NCI-H146 (cell line): ENCODE measurements at places on chromosomes 2 and 18.

- DNase-seq: no peak
Observed at GRCh38 chr2:105052773-105053172, 14.9 kb downstream of the MRPS9 start.

DNA sequence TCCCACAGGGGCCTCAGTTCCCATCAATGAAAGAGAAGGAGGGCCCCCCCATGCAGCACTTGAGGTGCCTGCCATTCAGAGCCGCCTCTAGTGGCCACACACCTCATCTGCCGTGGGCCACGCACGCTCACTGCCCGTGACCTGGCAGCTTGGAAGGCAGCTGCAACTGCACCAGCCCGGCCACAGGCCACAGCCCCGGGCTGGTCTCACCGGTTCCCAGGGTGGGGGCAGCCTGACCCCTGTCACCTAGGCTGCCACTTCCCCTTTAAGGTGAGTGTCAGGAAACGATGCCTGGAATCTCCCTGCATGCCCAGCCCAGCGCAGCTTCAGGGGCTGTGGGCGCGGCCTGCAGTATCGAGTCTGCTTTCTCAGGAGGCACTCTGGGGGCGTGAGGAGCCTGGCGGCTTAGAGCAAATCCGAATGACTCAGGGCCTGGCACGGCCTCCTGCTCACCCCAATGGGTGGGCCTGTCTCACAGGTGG, 2.6 kb downstream of the MAB21L4 start:
- no peak for DNase-seq

- DNase-seq: no peak
Observed at GRCh38 chr2:85560812-85561279, 447 bp downstream of the GGCX start.

GRCh38 chr2:209614690-209615369, 156.8 kb upstream of the UNC80 start:
- peak; percentile 61 for DNase-seq

GRCh38 chr2:1873343-1873742, 129.0 kb upstream of the PXDN start:
- DNase-seq: no peak

DNA sequence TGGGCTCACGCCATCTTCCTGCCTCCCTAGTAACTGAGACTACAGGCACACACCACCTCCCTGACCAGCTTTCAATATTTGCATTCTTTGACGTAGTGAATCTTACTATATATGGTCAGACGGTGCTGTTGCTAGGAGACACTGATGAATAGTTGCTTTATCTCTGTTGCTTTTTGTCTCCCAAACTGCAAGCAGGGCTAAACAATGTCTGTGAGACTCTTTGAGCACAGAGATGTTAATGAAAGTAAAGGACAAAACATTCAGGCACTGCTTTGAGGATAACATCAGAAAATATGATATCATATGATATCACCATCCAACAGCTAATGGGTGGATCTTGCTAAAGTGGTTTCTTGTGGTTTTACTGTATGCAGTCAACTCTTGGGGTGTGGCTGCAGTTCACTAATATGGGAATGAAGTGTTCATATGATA, 43.0 kb downstream of the EMILIN2 start:
- peak; percentile 65 for DNase-seq

GRCh38 chr2:196951973-196952372, 25.5 kb upstream of the PGAP1 start:
- peak; percentile 9 for DNase-seq

- no peak for DNase-seq
Observed at GRCh38 chr2:193965263-193965662, 1691.8 kb upstream of the SLC39A10 start.

- DNase-seq: no peak
Observed at GRCh38 chr2:16253291-16253690, 312.9 kb downstream of the MYCN start.

GRCh38 chr2:168926621-168927386, 25.7 kb downstream of the G6PC2 start:
- DNase-seq: no peak

DNA sequence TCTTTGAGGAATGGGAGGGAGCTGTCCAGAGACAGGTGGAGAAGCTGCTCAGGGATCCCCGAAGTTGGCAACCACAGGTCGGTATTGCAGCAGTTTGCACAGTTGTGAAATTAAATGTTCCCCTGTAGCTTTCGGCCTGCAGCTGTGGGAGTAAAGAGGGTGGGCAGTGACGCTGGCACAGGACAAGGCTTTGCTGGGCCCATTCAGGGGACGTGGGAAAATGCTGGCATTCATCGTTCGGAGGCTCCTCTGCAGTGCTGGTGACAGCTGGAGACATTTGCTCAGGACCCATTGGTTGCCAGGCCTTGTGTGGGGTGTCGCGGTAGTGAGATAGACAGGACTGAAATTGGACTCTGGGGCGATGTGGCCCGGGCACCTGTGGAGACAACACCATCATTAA, 173.7 kb downstream of the MYCN start:
- DNase-seq: no peak

- no peak for DNase-seq
Observed at GRCh38 chr2:12478151-12479064, 238.3 kb upstream of the TRIB2 start.

DNA sequence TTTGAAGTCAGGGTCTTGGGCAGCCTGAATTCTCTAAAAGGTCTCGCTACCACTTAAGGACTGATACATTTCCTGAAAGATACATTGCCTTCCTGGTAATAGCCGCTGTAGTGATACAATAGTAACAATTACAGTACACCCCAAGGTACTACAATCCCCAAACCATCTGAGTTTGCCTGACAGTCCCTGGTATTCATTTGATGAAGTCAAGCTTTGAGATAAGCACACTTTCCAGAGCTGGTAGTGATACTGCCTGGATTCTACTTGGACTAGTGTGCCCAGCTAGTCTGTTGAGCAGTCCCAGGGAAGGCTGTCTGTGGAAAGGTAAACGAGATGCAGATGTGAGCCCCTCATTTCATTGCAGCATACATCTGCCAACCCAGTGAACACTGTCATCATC, 24.4 kb upstream of the ITGB6 start:
- no peak for DNase-seq

DNA sequence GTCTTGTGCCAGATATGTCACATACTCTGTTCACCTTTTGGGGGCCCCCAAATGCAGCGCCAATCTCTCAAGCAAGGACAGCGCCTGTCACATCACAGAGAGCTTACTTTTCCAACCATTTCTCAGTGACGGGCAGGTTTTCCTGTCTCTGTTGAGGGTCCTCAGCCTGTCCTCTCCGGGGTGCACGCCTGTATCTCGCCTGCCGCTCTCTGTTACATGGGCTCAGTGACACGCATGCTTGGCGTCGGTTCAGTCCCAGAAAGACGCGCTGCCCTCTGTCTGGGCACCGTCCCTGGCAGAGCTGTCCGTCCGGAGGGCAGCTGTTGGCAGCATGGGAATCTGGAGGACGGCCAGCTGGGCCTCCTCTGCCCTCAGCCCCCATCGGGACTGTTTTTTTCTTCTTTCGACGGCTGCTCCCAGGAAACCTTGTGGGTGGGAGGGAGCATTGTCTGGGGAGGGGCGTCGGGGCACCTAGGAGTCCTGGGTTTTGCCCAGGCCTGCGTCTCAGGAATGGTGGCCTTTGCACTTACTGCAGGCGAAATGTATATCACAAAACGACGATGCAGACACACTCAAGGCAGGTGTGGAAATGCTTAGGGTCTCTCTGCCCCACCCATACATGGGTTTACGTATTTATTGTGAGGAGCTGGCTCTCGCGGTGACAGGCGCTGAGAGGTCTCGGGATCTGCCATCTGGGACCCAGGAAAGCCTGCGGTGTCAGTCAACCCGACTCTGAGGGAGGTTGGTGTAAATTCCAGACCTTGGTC, 30.9 kb downstream of the RTP5 start:
- no peak for DNase-seq

- DNase-seq: peak; percentile 71
Observed at GRCh38 chr2:159614534-159615366, 1.6 kb downstream of the BAZ2B start.

GRCh38 chr18:58114766-58115165, 70.7 kb downstream of the NEDD4L start:
- no peak for DNase-seq

GRCh38 chr2:29059624-29060023, 14.7 kb downstream of the PCARE start:
- DNase-seq: no peak

- DNase-seq: no peak
Observed at GRCh38 chr2:58708565-58708964, 467.4 kb upstream of the FANCL start.

DNA sequence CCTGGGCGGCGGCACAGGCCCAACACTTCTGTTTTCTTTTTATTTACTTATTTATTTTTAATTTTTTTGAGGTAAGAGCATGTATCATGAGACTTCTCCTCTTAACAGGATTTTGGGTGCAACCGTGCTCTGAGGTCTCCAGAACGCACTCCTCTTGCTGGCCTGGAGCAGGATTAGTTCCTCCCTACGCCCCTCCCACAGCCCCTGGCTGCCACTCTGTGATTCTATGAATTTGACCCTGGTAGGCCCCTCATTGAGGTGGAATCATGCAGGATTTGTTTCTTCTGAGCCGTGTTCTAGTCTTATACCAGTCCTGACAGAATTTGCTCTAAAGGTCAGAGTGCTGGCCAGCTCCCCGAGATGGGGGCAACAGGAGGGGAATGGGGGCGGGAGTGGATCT, 106.5 kb upstream of the HS6ST1 start:
- DNase-seq: no peak

DNA sequence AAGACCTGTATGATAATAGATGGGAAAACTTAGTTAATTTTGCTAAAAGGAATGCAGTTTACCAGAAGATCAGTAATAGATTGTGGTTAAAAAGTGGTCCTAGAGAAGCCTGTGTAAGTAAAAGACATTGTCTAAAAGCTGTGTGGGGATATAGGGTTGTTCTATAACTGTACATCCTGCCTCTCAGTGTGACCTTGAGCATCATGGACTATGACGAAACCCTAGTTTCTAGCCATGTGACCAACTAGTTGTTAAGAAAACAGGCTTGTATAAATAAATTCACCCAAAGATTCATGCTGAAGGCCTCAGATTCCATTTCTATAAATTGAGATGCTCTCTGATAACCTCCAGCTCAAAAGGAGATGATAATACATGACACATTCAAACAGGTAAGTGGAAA, 160.7 kb downstream of the IKZF2 start:
- no peak for DNase-seq

DNA sequence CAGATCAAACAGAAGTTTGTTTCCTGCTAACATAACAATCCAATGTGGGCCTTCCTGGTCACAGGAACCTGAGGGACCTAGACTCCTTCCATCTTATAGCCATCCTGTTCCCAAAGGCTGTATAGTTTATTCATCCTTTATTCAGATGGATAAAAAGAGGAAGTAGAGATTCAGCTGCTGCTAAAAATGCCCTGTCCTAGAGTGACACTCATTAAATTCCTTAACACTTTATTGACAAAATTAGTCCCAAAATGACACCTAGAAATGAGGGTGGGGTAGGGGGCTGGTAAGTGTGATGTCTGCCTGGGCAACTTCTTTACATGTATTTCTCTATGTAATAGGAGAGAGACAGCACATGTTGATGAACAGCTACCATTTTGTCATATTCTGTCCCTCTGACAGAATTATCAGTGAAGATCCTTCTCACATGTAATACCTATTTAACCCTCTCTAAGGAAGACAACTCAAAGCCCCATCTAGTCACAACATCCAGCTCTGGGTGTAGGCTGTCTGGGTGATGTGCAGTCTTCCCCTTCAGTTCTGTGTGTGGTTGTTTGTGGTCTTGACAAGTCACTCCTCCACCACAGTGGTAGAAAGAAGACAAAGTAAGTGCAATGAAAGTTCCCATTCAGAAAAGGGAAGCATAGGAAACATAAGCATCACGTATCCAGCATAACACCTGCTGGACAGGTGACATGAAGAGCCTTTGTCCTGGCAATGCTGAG, 253.9 kb upstream of the CNTNAP5 start:
- DNase-seq: peak; percentile 4

DNA sequence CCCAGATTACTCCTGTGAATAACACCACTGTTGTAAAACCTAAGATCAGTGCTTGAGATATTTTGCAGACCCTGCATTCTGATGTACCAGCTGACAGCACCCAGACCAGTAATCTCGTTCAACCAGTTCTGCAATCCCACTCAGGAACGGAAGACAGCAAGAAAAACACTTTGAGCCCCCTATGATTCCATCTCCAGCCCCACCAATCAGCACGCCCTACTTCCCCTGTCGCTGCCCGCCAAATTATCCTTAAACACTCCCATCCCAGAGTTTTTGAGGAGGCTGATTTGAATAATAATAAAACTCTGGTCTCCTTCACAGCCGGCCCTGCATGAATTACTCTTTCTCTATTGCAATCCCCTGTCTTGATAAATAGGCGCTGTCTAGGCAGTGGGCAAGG, 173.9 kb upstream of the CDH2 start:
- DNase-seq: no peak

- DNase-seq: no peak
Observed at GRCh38 chr18:26304511-26304910, 78.3 kb downstream of the TAF4B start.

DNA sequence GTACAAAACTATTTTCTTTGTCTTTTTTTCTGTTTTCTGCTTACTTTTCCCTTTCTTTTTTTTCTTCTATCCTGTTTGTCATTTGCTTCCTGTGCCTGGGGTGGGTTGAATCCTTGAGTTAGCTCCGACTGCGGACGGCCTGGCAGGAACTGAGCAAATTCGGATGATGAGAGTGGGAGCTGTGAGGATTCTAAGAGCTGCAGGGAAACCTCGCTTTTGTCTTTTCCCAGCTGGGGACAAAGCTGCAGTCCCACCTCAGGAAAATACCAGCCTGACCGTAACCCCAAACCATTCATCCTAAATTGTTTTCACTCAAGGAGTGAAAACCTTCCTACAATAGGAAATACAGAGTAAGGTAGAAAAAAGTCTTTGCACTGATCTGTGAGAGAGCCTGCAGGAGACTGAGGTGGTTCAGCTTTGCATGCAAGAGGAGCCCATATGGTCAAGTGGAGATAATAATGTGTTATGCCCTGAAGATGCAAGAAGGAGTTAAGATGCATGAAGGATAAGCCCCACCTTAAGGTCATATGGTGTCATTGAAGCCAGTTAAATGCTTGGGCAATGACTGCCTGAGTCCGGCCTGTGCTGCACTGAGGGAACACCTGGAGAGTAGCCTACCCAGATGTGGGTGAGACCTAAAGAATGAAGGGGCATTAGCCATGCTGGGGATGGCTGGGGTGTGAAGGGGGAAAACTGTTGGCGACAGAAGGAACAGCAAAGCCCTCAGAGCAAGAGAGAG, 31.7 kb upstream of the ARL4C start:
- no peak for DNase-seq
